ENCODE measurements at places on chromosomes 4 and X. TPM values are rescaled to one million over a fixed set of nuclear protein-coding genes. Genes with fewer than 3 reads are reported as not detected.

GRCh38 chr4:82358847-82359246, 14.9 kb downstream of the HNRNPD start:
- DNase-seq, result no peak

GRCh38 chrX:109372716-109373115, 109.2 kb downstream of the GUCY2F start:
- no peak for DNase-seq

GRCh38 chr4:151806511-151806927, 45.7 kb upstream of the GATB start:
- DNase-seq, result no peak

GRCh38 chrX:20221902-20222301, 44.8 kb downstream of the RPS6KA3 start:
- no peak for DNase-seq

DNA sequence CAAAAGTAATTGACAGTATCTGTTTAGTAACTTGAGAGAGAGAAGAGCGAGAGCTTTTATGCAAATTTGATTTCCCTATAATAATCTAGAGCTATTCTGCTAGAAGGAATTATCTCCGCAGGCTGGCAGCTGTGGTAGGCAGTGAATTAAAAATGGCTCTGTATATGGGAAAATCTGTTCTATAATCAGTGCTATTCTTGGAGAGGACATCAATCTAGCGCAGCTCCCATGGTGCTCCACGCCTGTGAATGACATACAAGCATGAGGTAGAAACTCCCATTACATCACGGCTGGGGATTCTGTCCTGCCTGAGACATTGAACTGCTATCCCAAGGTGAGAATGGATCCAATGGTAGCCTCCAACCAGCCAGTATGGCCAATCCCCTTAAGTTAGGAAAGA, 179.0 kb downstream of the DHX15 start:
- no peak for DNase-seq

The GAR1 gene
- 8.6 TPM for total RNA-seq

DNA sequence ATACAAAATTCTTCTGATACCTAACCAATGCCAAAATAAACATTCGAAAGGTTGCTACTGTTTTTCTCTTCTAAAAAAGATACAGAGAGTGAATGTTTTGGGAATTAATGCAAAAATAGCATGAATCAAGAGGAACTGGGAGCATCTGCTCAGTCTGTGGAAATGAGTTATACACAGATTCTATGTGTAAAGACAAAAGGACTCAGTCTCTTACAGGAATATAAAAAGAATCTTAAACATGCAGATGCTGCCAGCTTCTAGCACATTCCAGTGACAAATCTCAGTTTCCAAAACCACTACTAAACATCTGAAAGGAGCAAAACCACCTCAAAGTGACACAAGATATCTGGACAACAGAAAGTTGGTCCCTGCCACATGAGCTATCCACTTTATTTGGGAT, 55.0 kb downstream of the PAPSS1 start:
- no peak for DNase-seq

DNA sequence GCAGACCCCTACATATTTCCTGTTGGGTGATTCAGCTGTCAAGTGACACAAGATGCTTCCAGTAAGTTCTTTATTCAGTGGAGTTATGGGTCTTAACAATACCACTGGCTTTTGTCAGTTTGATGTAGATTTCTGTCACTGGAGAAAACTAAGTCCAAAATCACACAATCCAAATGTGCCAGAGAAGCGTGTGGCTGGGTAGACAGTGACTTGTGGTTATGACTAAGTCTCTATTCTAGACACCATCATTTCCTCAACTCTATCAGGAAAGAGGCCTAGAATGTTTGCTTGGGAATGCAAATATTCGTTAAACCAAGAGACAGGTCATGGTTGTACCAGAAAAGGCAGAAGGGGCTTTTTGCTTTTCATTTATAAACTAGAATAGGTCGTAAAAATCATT, 54.4 kb upstream of the HS3ST1 start:
- no peak for DNase-seq
